ENCODE measurements at places on chromosomes 16 and 17. TPM values are rescaled to one million over a fixed set of nuclear protein-coding genes. Genes with fewer than 3 reads are reported as not detected.

DLG4 gene
- 26.3 TPM for polyA plus RNA-seq

SSTR5 gene
- 0.15 TPM for polyA plus RNA-seq

MYL4 gene
- 0.22 TPM for polyA plus RNA-seq

MYCBPAP gene
- polyA plus RNA-seq: 0.18 TPM

SOX8 gene
- 0.90 TPM for polyA plus RNA-seq

ABCC3 gene
- polyA plus RNA-seq: 25.1 TPM

PRSS33 gene
- polyA plus RNA-seq: not detected

GRB7 gene
- 0.34 TPM for polyA plus RNA-seq

CDYL2 gene
- 1.9 TPM for polyA plus RNA-seq

PIPOX gene
- polyA plus RNA-seq: 0.25 TPM

PDILT gene
- polyA plus RNA-seq: not detected

ZNF385C gene
- polyA plus RNA-seq: 2.0 TPM

SPNS3 gene
- 0.16 TPM for polyA plus RNA-seq

CD19 gene
- 0.79 TPM for polyA plus RNA-seq

ZNF469 gene
- 1.5 TPM for polyA plus RNA-seq

ST6GALNAC2 gene
- 6.4 TPM for polyA plus RNA-seq

PRAC1 gene
- not detected for polyA plus RNA-seq

CCL16 gene
- polyA plus RNA-seq: 0.45 TPM

BIRC5 gene
- 0.31 TPM for polyA plus RNA-seq

KRTAP9-8 gene
- not detected for polyA plus RNA-seq

EVI2B gene
- 1.5 TPM for polyA plus RNA-seq

DCUN1D3 gene
- polyA plus RNA-seq: 18.3 TPM

SLC43A2 gene
- 8.8 TPM for polyA plus RNA-seq

SLFN14 gene
- not detected for polyA plus RNA-seq

MAF gene
- 30.0 TPM for polyA plus RNA-seq

TBC1D10B gene
- polyA plus RNA-seq: 28.2 TPM

SRL gene
- 2.7 TPM for polyA plus RNA-seq

ASPA gene
- 9.8 TPM for polyA plus RNA-seq

NEURL4 gene
- 25.2 TPM for polyA plus RNA-seq
